ENCODE measurements at places on chromosomes 6 and 20.

DNA sequence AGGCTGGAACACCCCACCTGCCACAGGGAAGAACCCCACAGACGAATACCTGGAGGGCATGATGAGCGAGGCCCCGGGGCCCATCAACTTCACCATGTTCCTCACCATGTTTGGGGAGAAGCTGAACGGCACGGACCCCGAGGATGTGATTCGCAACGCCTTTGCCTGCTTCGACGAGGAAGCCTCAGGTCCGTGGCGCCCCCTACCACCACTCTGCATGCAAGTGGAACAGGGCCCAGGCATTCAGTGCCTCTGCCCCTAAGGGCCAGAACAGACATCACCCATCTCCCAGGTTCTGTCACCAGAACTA is 6.6 kb downstream of the MYL9 start:
- DNase-seq, result no peak

- DNase-seq, result no peak
These were observed 296.9 kb downstream of the HIVEP2 start for GRCh38 chr6:142648036-142648451.

GRCh38 chr6:82178759-82179112 is 68.8 kb downstream of the IBTK start:
- DNase-seq, result no peak

- no peak for DNase-seq
These were observed 32.3 kb downstream of the ID4 start for GRCh38 chr6:19869464-19869863.

- no peak for DNase-seq
These were observed 36.2 kb downstream of the THEMIS start for GRCh38 chr6:127864701-127865100.

- DNase-seq, result no peak
These were observed 561.3 kb upstream of the CDH4 start for GRCh38 chr20:60690771-60691170.

GRCh38 chr6:148959008-148959407 is 212.2 kb downstream of the UST start:
- no peak for DNase-seq
